Panc1 (cell line): ENCODE measurements at places on chromosomes 6 and 20. TPM values are rescaled to one million over a fixed set of nuclear protein-coding genes. Genes with fewer than 3 reads are reported as not detected.

Gene NNAT
- not detected for total RNA-seq

Gene ELOVL2
- 27.8 TPM for total RNA-seq

Gene MPC1
- total RNA-seq, result 7.0 TPM

Gene ADGB
- not detected for total RNA-seq

Gene SNAP25
- 0.69 TPM for total RNA-seq
